ENCODE measurements at places on chromosomes 2 and 18.

GRCh38 chr18:13375302-13376255 lies 157.0 kb downstream of the LDLRAD4 start:
- DNase-seq = peak; percentile 57

GRCh38 chr2:56871644-56872043 lies 687.9 kb downstream of the CCDC85A start:
- DNase-seq = no peak

- no peak for DNase-seq
Measured at GRCh38 chr18:43692099-43692690, 414.9 kb upstream of the SYT4 start.

DNA sequence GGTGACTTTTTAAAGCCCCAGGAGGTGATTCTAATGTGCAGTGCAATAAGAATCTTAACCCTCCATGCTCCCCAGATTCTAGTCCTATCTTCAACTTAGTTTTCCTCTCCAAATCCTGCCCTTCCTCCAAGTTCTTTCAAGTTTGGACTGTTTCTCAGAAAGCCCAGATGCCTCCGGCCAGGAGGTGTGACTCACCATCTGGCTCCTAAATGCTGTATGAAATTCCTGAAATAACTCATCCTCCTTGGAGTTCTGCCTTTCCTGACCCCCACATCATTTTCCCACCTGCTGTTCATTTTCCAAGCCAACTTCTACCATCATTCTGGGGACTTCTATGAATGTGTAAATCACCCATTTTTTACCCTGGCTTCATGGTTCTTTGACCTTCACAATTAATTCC lies 118.2 kb upstream of the NOL4 start:
- no peak for DNase-seq

DNA sequence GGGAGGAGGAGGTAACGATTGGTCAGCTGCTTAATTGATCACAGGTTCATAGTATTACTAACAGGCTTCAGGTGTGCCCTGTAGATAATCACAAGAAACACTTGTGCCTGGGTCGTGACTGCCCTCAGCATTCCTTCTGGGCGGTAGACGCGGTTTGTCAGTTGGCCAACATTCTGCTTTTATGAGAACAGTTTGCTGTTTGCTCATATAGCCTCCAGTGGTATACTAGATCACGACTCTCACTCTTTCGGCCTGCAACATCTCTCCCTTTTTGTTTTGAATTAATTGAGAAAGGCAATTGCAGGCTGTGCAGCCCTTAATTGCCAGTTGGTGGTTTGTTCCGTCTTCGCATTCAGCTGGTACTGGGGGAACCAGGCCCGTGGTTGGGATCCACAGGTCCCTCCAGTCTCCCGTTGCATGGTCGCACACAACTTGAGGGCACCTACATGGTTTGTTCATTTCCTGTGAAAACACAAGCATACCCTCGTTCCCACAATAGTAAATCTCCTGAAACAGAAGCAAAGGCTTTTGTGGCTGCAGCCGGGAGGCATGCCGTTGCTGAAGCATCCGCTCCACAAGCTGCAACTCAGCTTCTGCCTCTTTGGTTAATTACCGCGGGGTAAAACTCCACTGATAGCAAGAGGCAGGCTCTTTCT lies 30.3 kb upstream of the GPR17 start:
- DNase-seq = no peak

Data from left colon (tissue), 2 donors.